ENCODE measurements at places on chromosomes 13 and 19. TPM values are rescaled to one million over a fixed set of nuclear protein-coding genes. Genes with fewer than 3 reads are reported as not detected.
A peak's percentile ranks its signal among the peaks of the same experiment; 100 is the strongest.

- DNase-seq, result no peak
Observed at GRCh38 chr13:94053986-94054593, 425.4 kb downstream of the DCT start.

DNA sequence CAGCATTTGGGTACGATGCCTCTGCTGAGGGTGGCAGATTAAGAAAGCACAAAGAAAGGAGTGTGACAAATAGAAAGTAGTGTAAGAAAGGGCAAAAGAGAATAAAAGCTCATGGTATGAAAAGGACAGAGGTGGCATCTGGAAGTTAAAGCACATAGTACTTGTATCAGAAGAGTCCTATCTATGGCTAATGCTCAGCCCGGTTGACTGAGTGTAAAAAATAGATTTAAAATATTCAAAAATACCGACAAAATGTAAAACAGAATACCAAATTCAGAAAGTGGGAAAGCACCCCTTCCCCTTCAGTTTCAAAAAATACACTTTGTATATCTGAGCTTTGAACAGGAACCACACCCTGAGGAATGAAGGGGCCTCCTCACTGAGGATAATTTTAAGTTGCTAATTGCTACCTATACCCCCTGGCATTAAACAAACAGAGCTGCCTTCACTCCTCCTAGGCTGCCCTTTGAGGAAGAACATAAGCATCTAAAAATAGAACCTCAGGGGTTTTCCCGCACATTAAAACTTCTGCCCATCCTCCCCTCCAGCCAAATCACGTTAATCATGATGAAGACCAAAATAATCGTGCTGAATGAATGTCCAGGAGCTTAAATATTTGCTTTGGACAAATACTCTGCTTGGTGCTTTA, 43.3 kb downstream of the DLEU7 start:
- DNase-seq, result no peak

The ACP5 gene
- 26.2 TPM for total RNA-seq

DNA sequence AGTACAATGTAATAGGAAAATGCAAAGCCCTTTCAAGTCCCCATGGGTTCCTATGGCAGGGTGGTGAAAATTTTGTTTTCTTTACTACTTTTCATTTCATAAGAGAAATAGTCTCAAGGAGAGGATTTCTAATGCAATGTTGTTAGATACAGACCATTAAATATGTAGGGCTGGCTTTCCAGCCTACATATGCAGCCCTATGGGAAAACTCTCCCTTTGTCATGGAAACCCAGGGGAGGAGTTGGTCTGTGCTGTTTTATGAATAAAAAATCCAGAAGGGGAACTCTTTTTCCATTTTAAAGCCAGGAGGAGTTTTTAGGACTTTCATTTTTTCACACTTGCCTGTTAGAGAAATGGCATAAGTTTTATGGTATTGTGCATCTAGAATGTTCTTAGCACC, 119.6 kb downstream of the DCT start:
- no peak for DNase-seq

DNA sequence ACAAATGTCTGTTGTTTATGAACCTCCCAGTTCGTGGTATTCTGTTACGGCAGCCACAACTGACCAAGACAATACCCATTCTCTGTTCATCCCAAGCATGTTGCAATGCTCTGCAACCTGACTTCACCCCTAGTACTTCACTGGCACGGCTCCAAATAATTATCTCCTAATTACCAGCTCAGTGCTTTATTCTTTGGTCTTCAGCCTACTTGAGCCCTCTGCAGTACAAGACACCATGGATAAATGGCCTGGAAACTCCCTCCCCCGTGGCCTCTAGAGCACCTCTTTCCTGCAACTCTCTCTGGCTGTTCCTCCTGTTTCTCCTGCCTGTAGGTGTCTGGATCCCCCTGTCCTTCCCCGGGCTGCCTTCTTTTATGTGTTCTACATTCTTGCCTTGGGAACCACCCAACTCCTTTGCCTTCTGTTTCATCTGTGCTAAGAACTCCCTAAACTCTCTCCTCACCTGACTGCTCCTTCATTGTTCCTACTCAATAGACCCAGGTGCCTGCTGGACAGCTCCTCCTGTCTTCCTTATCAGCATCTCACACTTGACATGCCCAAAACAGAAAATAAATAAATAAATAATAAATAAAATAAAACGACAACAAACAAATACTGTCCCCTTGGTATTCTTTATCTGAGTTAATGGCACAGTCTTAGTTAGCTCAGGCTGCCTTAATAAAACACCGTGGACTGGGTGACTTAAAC, 200.4 kb upstream of the IPO5 start:
- no peak for DNase-seq

The ABHD13 gene
- total RNA-seq, result 4.7 TPM

DNA sequence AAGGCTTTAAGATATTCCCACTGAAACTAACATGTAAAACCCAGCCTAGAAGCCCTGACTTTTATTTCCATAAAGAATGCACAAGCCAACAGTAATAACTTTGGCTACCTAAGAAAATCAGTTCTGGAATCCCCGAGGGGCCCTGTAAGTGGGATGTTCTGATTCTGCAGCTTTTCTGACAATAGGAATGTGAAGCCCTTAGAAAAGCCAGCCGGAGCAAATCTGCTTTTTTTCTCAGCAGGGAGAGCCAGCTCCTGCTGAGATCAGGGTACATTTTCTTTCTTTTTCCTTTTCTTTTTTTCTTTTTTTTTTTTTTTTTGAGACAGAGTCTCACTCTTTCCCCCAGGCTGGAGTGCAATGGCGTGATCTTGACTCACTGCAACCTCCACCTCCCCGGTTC, 8.0 kb upstream of the GARRE1 start:
- no peak for DNase-seq

- no peak for DNase-seq
Observed at GRCh38 chr13:25207291-25207810, 35.3 kb upstream of the AMER2 start.

The METTL21C gene
- not detected for total RNA-seq

The ZNF600 gene
- total RNA-seq, result 9.1 TPM

DNA sequence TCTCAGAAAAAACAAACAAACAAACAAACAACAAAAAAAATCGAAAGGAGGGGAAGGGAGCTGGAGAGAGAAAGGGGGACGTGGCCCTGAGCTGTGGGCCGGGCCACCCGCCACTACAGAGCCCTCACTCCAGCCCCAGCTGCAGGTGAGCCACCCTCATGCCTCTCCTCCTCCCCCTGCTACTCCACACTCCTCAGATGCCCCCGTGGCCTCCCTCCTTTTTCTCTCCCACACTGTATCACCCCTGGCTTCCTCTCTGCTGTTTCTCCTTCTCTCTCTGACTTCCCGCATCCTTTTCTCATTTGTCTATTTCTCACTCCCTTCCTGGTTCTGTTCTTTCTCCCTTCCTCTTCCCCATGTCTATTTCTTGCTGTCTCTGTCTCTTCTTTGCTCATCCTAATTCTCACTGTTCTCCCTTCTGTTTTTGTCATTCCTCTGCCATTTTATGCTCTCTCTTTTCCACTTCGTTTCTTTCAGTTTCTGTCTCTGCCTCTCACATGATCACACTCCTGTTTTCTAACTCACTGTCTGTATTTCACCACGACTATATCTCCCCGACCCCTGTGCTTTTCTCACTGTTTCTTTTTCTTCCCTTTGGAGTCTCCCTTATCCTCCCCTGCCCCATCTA, 2.7 kb downstream of the KLK2 start:
- DNase-seq, result no peak

- peak; percentile 20 for DNase-seq
Observed at GRCh38 chr13:35995136-35995535, 136.0 kb downstream of the DCLK1 start.

DNA sequence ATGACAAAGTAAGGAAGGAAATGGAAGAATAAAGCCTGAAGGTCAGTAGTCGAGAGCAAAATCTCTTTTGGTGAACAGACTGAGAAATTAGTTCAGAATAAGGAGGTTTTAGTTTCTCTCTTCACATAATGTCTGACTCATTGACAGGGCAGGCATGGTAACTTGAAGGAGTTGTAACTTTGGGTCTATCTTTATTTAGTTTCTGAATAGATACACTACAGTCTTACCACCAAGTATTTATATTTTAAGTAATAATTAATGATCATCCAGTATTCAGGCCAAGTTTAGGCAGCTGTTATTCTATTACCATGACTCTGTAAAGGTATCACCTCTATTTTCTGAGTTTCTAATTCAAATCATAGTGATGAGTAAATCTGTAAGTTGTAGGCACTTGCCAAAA, 219.9 kb downstream of the SPRY2 start:
- no peak for DNase-seq

The LILRA1 gene
- total RNA-seq, result not detected

- no peak for DNase-seq
Observed at GRCh38 chr19:53883231-53883661, 1.2 kb downstream of the PRKCG start.

DNA sequence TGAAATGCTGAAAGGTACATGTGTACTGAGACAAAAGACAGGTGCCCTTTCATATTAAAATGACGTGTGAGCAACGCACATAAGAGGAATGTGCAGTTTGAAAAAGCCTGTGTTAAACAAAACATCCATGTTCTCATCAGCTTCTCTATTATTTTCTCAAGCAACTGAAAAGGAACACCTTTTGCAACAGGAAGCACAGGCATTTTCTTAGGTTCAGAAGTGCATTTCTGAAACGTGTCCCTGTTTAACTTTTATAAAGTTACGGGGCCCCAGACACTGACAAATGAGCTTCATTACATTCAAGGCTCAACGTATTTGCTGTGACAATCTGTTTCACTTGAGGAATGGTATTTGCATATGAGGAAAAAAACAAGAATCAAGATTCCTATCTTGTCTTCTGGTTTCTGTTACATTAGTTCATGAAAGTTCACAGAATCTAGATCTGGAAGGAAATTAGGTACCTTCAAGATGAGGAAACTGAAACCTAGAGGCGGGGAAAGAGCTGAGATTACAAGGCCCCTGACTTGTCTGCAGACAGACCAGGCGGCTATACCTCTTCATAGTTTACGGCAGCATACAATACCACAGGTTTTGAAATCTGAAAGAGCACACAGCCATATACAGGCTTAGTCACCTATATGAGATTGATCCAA, 431.7 kb downstream of the KLF12 start:
- peak; percentile 92 for DNase-seq

The CAPN12 gene
- 6.6 TPM for total RNA-seq

DNA sequence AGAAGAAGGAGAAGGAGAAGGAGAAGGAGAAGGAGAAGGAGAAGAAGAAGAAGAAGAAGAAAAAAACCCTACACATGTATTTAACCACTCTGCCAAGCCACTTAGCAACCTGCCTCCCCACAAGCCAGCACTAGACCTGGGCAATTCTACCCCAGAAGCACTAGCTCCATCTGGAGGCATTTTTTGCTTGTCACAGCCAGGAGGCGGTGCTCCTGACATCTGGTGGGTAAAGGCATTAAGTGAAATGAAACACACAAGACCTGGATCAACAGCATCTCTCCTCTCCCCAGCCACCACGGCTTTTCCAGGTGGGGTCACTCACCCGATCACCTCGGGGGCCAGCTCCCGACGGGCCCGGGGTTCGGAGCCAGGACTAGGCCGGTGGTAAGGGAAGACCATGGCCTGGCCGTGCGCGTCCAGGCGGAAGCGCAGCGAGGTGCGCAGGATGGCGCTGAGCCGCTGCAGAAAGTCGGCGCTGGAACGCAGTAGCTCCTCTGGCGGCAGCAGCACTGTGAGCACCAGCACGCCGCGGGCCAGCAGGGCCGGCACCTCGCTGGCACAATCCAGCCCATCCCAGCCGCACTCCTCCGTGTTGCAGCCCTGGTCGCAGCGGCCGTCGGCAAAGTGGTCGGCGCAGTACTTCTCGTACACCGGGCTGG, 26.9 kb downstream of the NOTCH3 start:
- DNase-seq, result no peak

GRCh38 chr13:93577105-93577504, 350.5 kb downstream of the GPC6 start:
- DNase-seq, result no peak

DNA sequence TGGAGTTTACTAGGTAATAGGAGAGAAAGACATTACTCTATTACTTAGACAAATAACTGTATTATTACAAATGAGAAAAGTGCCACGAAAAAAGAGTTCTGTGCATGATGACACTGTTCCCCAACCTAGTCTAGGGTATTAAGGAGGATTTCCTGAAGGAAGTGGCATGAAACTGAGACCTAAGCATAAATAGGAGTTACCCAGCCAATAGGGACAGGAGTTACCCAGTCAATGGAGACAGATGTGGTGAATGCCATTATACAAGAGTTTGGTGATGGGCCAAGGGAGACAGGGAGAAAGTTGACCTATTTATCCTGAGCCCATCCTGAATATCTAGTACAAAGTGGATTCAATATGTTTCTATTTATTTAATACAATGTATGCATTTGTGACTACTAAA, 65.4 kb downstream of the KL start:
- DNase-seq, result no peak

DNA sequence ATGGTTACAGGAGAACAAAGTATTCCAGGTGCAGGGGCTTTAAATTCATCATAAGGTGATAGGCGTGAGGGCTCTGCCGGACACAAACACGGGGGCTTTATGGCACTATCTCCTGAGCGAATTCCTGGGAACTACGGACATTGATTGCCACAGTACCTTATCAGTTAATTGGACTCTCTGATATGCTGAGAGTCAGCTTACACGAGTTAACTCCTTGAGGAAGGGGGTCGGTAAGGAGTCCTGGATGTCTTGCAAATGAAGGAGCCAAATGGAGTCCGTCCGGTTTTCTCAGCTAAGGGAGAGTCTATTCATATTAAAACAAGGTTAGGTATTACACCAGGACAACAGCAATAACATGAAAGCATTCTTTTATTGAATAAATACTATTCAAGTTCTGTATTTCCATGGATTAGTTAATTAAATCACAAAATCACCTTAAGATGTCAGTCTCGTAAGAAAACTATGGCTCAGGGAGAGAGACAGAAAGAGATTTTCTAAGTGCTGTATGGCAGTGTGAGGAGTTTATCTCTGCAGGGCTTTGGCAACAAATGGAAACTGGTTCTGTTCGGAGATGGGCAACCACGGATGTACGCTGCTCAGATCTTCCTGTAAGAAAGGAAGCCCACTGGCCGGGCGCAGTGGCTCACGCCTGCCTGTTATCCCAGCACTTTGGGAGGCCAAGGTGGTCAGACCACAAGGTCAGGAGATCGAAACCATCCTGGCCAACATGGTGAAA, 26.2 kb upstream of the HIF3A start:
- DNase-seq, result no peak

- DNase-seq, result no peak
Observed at GRCh38 chr19:8256276-8257051, 47.3 kb downstream of the CERS4 start.

Data from bronchial epithelial cell (primary cell).